Kidney epithelial cell (primary cell): ENCODE measurements at places on chromosomes 13 and 19.

- DNase-seq = no peak
Observed at GRCh38 chr13:114161644-114162532, 17.2 kb upstream of the CFAP97D2 start.

DNA sequence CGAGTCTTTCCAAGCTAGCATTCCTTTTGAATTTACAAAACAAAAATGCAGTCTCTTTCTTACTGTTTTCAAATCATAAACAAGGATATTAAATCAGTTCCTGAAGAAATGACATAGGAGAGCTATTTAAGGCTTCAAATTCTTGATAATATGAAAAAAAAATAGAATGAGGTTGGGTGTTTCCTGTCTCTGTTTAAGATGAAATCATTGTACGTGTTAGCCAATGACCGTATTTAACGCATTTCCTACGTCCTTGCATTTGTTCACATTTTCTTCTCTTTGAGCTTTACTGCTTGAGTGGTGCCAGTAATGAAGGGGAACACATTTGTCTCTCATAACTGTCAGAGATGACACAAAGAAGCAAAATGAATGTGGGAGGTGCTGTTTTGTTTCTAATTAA lies 821.3 kb downstream of the DIAPH3 start:
- DNase-seq = no peak

DNA sequence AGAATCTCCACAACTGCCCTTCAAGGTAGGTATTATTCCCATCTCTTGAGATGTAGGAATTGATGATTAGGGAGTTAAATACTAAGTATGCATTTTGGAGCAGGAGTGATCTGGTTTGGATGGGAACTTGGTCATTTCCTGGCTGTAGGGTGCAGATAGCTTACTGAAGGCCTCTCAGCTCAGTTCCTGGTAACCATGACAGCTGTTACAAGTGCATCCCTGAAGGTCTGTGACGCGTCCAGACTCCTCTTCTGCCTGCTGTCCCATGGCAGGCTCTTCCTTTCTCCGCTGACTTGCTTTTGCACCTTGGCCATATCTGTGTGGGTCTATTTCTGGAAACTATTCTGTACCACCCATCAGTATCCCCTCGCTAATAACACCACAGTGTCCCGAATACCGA lies 387.8 kb downstream of the ZNF536 start:
- DNase-seq = no peak

DNA sequence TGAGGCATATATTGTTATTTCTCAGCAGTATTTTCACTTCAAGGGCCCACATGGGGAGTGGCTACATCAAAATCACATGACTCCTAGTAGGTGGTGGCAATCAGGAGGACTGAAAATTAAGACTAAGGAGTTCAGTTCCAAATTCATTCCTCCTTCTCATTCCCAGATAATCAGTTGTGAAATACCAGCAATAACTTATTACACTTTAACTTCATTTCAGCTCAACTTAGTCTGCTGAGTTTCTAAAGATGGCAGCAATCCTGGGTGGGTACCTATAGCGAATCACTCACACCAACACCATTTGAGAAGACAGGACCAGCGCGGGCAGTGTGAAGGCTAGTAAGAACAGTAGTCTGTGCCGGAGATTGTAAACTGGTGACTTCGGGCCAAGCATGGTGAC lies 63.9 kb upstream of the SLC10A2 start:
- no peak for DNase-seq

DNA sequence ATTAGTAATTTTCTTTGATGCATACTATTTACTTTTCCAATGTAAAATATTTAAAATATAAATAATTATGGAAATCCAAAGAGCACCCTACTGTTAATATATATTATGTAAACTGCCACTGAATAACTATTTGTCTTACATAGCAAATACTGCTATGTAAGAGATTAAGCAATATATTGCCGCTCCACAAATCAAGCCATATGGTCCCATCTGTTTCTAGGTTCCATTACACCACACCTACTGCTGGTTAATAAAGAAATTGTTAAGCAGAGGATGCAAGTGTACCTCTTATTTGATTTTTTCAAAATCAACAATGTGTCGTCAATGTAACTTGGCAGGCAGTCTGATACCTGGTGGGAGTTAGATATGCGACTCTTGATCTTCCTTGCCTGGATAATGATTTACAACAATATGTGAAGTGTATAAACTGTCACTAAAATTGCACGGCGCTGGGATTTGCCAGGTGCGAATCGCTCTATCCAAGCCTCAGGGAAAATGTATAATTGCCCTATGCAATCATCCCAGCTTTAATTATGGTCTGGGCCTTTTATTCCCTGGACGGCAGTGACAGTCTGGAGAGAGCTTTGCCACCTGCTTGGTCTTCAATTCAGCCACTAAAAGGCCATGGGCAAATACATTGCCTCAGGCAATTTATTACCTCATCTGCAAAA lies 16.0 kb downstream of the SMAD9 start:
- no peak for DNase-seq

DNA sequence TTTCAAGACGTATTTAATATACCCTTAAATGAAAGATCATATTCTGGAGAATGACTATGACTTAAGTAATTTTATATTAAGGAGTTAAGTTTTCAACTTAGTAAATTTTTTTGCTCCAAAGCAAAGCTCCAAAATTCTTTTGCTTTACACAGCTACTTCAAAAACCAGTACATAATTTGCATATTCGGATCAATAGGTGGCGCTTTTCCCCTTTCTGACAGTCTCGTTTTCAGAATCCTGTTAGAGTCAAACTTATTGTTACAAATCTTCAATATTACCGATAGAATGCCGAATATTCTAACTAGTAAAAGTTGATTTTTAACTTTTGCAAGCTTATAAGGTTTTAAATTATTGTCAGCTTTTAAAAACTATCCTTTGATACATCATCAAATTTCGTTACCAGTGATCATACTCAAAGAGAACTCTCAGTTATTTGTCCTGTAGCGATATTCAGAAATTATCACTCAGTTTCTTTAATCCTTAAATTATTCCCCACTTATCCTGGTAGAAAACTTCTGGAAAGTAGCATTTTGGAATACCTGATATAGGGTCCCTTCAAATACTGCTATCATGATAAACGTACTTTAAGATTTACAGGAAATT lies 852.7 kb upstream of the KLHL1 start:
- DNase-seq = peak; percentile 7

GRCh38 chr19:13044231-13044836 lies 49.1 kb downstream of the NFIX start:
- no peak for DNase-seq

DNA sequence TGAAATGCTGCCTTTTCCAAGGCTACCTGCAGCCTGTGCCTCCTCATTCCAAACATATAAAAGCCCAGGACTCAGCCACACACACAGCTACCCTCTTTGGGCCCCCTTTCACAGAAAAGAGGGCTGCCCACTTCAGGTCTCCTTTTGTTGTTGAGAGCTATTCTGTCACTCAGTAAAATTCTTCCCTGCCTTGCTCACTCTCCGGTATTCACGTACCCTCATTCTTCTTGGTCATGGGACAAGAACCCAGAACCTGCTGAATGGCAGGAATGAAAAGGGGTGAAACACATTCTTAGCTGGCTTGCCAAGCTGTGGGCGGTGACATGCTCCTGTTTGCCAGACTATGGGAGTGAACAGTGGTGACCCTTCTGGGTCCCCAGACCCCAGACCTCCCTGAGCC lies 338.0 kb upstream of the ATXN8OS start:
- no peak for DNase-seq

DNA sequence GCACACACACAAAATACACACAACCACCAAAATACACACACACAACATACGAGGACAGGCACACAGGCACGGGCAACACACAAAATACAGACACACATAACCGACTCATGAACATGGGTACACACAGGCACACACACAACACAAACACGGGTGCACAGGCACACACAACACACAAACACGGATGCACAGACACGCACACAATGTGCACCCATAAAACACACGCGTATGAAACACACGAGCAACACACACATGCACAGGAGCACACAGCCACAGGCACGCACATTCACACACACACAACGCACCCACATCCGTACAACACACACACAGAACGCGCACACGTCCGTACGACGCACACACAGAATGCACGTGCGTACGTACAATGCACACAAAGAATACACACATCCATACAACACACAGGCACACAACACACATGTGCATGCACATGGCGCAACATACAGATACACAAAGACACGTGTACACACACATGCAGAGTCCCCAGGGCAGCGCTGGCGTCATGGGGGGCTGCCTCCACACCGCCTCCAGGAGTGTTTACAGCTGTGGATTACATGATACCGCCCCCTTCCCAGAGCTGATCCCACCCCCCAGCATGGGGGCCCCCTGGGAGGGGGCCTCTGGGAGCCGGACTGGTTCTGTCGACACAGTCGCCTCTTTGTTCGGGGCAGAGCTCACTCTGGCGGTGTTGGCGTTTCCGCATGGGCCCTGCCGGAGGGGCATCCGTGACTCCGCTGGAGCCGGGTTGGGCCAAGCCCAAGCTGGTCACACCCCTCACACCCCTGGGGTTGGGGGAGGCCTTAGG lies 2.9 kb downstream of the SBNO2 start:
- no peak for DNase-seq

DNA sequence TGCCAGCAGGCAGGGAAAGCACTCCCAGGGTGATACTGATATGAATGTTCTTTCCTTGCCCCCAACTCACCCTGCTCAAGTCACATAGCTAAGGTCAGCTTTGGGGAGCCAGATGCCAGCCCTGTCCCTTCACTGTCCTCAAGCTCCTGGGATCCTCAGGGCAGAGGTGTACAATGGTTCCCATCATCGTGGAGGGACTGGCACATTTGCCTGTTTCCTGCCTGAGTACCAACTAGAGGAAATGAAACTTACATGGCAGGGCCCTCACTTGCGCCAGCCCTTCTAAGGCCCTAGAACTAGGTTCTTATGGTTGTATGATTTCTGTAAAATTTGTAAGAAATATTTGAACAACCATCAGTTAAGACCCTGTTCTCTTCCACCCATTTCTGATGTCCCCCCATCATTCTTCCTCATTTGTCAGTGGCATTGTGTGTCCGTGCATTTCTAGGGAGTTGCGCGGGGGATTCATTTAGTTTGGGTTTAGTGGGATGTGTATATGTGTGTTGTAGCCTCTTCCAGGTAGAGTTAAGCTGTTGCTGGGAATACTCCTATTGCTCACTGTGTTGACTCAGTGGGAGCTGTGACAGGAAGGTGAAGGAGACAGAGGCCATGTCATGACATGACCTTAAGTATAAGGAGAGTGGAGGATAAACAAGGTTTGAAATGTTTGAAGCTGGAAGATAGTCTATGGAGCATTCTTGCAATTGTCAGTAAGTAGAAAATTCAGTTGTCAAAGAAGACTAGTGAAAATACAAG lies 41.3 kb upstream of the RCBTB2 start:
- DNase-seq = no peak

GRCh38 chr13:99310382-99311031 lies 3.3 kb upstream of the GPR183 start:
- no peak for DNase-seq

DNA sequence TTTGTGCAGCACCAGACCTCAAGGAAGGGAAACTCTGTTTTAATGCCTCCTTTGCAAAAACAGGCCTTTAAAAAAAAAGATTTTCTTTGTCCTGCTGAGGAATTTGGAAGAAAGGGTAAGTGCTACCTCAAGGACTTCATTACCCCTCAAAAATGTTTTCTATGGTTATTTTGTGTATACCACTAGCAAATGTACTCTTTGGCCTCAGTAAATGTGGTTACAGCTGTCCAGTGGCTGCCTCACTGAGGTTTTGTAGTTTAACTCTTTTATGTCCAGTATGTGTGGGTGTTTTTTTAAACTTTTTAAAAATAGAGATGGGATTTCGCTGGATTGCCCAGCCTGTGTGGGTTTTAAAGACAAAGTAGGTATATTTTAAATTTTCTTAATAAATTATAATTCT lies 42.2 kb upstream of the TSC22D1 start:
- no peak for DNase-seq

DNA sequence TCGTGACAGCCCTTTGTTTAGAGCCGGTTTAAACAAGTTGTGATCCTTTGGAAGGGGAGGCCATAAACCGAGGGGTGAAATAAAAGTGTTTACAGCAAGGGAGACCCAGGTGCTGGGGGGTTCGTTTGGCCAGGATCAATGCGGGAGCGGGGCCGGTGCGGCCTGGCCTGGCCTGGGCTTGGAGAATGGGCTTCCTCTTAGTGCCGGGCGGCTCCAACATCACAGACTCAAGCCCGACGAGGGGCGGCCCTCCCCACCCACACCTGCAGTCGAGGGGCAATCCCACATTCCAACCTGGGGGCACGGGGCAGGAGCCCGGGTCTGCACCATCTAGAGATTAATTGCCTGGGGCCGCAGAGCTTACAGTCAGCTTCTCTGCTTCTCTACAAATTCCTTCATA lies 42.8 kb upstream of the GTF3A start:
- no peak for DNase-seq

DNA sequence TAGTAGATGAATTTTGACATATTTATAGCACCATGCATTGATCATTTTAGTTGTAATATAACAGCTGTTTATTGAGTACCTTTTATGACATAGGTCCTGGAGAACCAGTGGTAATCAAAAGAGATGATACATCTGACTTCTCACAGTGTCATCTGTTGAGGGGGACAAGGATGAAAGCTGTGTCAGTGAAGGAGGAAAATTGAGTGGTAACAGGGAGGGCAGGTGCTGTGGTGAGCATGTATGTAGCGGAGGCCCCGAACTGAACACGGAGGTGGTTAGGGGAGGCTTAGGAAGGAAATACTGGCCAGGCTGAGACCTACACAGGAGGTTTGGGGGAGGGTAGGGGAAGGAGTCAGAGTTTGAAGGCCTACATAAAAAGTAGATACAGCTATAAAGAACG lies 199.7 kb downstream of the GGACT start:
- no peak for DNase-seq

- DNase-seq = no peak
Observed at GRCh38 chr13:25171517-25172302, at the start of gene AMER2. AMER2 (minus strand) TSS chr13:25172288; CDS start chr13:25171619, 669 bp downstream.
